ENCODE measurements at places on chromosomes 7 and 10.

DNA sequence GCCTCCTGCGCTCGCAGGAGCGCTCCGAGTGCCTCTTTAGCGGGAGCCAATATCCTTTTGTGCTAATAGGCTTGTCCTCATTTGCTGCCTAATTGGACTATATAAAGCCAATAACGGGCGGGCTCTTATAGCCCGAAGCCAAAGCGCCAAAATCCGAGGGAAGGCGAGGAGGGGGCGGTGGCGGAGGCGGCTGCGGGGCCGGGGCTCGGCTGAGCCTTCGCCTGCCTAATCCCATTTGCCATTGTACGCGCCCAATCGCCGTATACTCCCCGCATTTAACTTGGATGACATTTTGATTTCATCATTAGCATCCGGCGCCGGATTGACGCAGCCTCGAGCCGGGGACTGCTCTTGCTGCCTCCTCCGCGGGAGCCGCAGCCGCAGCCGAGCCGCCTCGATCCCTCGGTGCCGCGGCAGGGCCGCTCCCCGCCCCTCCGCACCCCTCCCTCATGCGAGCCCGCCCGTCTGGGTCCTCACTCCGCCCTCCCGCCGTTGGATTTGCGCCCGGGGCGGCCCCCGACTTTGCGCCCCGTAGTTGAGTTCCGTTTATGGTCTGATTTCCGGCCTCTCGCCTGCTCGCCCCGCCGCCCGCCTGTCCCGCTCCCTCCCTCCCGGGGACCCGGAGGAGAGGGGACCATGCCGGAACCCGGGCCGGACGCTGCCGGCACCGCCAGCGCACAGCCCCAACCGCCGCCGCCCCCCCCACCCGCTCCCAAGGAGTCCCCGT lies at the start of gene HMX3:
TSS of gene HMX3 (plus strand) at position 556 of the 727 bp plus-strand sequence. CDS start at position 637, 81 bp downstream.
- no peak for DNase-seq

GRCh38 chr7:16271990-16272665 lies 149.2 kb downstream of the CRPPA start:
- DNase-seq: no peak

DNA sequence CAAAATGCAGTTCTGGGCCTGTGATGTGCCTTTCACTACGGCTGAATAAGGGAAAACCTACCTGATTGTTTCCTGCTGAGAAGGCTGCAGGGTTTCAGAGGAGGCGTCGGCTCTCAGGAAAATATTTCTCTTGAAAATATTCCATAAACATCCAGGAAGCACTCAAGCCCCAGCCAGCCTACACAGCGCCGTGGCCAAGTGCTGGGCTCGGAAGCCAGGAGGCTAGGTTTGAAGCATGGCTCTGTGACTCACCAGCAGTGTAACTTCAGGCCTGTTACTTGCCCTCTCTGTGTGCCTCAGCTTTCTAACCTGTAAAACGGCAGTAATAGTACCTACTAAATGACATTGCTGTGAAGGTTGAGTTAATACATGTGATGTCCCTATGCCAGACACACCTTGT lies 399.1 kb downstream of the GATA3 start:
- no peak for DNase-seq

DNA sequence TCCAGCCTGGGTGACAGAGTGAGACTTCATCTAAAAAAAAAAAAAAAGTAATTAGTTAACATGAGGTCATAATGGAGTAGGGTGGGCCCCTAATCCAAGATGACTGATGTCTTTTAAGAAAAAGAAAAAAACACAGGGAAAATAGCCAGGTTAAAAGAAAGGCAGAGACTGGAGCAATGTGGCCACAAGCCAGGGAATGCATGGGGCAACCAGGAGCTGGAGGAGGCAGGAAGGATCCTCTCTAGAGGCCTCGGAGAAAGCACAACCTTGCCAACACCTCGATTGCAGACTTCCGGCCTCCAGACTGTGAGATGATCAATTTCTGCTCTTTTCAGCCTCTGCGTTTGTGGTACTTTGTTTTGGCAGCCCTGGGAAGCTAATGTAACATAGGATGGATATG lies 121.5 kb downstream of the ITIH5 start:
- no peak for DNase-seq

DNA sequence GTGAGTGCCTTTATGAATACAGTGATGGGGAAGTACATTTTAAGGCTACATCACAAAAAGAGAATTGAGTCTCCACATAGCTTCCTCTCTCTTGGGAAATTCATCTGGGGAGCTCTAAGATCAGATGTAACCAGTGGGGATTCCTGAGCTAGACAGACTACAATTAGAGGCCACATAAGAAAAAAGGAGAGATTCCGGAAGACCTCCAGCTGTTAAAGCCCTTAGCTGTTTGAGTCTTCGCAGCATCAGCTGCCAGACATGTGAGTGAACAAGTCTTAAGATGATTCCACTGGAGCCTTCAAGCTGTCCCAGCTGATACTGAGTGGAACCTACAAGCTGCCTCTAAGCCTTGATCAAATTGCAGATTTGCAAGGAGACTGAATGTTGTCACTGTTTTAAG lies 448.5 kb downstream of the NXPH1 start:
- no peak for DNase-seq

GRCh38 chr10:125147971-125148439 lies 12.4 kb downstream of the CTBP2 start:
- peak; percentile 20 for DNase-seq

DNA sequence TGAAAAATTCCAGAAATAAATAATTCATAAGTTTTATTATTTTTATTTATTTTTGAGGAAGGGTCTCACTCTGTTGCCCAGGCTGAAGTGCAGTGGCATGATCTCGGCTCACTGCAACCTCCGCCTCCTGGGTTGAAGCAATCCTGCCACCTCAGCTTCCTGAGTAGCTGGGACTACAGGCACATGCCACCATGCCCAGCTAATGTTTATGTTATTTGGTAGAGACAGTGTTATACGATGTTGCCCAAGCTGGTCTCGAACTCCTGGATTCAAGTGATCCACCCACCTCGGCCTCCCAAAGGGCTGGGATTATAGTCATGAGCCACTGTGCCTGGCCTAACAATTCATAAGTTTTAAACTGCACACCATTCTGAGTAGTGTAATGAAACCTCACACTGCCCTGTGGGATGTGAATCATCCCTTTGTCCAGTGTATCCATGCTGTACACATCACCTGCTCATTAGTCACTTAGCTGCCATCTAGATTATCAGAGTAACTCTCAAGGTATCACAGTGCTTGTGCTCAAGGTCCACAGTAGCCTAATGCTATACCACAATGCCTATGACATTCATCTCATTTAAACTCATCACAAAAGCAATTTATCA lies 17.9 kb downstream of the RTKN2 start:
- no peak for DNase-seq
